ENCODE measurements at places on chromosomes 3 and 15.

DNA sequence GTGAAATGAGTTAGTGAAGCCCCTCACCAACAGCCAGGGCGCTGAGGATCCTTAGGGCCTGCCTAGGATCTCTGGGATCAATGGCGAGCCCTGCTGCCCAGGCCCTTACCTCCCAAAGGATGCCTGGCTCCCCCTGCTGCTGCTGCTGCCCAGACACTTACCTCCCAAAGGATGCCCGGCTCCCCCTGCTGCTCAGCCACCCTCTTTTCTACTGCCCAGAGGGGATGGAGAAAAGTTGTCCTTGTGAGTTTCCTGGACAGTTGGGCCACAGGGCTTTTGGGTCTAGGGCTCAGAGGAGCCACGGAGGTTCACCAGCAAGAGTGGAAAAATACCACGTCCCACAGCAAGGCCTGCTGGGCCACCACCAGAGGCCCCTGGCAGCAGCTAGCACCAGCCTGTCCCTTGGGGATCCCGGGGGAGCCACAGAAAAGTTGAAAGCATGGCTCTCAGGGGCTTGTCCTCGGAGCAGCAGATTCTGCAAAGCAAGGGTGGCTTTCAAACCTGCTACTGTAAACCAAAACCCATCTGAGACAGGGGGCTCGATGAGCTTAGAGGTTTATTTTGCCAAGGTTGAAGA is 59.4 kb downstream of the SLC6A6 start:
- DNase-seq = no peak

- DNase-seq = no peak
Observed at GRCh38 chr3:192417017-192417416, 310.3 kb downstream of the FGF12 start.

- no peak for DNase-seq
Observed at GRCh38 chr15:38267421-38268022, 14.9 kb downstream of the SPRED1 start.

DNA sequence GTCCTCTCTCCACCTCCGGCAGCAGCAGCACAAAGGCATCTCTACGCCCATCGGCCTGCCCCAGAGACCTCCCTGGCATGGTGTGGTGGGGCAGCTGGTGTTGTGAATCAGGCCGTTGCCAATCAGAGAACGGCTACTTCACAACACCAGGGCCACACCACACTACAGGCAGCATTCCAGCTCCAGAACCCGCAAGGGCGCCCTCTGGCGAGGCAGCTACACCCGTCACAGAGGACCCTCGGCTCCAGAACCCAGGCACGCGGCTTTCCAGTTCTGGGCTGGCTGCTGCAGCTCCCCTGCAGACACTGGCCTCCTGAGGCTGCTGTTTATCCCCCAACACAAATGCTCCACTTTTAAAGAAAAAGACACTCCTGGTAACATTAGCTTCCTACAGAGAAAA is 127.5 kb upstream of the TOPAZ1 start:
- peak; percentile 30 for DNase-seq

DNA sequence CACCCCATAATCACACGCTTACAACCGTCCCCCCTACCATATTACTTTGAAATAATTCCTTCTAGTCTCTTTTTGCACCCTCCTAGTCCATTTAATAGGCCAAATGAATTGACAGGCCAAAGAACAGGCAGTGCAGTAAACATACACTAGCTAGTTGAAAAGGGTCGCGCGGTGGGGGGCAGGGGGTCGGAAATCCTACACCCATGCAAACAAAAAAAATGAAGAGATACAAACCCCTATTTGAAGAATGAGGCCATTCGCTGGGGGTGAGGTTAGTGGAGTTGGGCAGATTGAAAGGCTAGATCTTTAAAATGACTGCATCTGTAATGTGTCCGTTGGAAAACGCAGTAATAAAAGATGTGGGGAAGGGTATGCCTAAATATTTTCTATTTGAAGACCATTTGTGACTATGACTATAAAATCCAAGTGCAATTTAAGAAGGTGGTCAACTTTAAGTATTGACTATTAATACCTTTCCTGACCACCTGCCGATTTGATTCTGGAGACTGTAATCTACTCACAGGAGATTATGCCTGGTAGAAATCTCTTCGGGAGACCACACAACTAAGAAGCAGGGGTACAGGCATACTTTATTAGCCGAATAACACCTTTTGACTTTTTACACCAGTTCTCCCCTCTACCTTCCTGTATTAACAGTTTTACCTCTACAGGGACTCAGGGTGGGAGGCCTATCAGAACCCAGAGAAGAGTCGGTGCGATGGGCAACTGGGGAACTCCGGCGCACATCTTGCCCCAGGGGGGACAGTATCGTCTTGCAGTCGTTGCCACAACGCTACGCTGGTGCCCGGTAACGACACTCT is 762 bp upstream of the ARL6 start:
- no peak for DNase-seq

DNA sequence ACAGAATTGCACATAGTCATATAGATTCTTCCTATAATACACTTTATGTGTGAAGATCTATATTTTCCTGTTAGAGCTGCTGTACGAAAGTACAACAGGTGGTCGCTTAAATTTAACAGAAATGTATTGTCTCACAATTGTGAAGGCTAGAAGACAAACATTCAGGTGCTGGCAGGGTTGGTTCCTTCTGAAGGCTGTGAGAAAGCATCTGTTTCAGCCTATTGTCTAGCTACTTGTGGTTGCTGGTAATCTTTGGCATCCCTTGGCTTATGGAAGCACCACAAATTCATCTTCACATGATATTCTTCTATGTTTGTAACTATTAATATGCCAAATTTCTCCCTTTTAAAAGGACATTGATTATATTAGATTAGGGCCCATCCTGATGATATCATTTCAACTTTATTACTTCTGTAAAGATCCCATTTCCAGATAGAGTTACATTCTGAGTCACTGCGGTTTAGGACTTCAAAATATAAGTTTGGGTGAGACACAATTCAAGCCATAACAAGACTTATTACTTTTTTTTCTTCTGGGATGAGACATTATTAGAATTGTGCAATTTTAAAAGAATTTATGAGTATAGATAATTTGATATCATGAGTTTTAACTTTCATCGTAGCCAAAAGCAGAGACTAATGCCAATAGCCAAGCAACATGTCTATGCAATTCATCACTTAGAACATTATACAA is 248.1 kb upstream of the BCHE start:
- DNase-seq = no peak

GRCh38 chr3:179512378-179512777 is 50.3 kb upstream of the ACTL6A start:
- no peak for DNase-seq

GRCh38 chr15:96182736-96183513 is 147.6 kb upstream of the NR2F2 start:
- no peak for DNase-seq

DNA sequence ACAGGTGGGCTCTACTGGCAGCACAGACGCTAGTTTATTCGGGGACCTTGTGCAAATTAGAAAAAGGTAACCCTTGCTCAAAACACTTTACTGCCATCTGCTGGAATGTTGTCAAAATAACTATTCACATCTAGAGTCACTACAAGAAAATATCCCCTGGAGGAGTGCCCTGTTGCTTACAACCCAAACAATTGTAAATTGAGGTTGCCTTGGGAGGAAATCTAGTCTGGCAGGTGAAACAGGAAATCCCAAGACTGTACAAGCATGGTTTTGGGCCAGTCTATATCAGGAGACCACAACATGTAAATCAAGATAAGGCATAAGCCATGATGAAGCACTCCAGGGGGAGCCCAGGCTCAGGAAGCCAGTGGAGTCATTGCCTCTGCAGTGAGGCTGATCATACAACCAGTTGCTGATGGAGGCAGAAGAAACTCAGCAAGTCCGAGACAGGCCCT is 136.8 kb upstream of the ACP3 start:
- no peak for DNase-seq

- DNase-seq = no peak
Observed at GRCh38 chr3:50381383-50381782, 22.1 kb upstream of the TMEM115 start.

DNA sequence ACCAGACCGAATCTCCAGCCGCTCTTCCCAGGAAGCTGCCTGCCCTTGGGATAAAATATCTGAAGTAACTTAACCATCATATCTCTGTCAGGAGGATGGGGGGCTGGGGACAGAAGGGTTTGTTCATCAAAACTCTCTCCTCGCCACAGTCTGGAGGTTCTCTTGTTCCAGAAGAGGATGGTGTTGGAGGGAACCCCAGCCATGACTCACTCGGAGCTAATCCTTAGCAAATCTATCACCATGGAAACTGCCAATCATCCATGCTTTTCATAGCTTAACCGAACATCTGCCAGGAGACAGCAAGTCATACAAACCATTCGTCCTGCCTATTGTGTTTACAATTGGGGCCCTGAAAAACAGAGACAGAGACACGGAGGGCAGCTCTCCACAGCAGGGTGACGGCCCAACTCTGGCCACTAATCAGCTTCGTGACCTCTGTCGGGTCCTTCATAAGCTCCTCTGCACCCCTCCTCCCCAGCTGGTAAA is 73.8 kb upstream of the HEG1 start:
- no peak for DNase-seq

GRCh38 chr3:71254281-71255057 is 329.1 kb downstream of the FOXP1 start:
- DNase-seq = no peak

GRCh38 chr15:66875588-66876420 is 173.8 kb downstream of the SMAD6 start:
- DNase-seq = no peak

GRCh38 chr3:20047341-20047779 is 7.1 kb downstream of the KAT2B start:
- DNase-seq = no peak

DNA sequence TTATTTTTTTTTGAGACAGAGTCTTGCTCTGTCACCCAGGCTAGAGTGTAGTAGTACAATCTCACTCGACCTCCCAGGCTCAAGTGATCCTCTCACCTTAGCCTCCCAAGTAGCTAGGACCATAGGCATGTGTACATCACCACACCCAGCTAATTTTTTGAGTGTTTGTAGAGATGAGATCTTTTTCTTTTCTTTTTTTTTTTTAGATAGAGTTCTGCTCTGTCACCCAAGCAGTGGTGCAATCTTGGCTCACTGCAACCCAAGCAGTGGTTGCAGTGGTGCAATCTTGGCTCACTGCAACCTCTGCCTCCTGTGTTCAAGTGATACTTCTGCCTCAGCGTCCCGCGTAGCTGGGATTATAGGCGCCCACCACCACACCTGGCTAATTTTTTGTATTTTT is 5.2 kb downstream of the CEP97 start:
- no peak for DNase-seq

All from activated CD4-positive, alpha-beta T cell treated with anti-CD3 and anti-CD28 coated beads for 24 hours (primary cell).